ENCODE measurements at places on chromosomes 13 and 19.

- DNase-seq, result no peak
These were observed 40.6 kb downstream of the FBN3 start for GRCh38 chr19:8108560-8109445.

DNA sequence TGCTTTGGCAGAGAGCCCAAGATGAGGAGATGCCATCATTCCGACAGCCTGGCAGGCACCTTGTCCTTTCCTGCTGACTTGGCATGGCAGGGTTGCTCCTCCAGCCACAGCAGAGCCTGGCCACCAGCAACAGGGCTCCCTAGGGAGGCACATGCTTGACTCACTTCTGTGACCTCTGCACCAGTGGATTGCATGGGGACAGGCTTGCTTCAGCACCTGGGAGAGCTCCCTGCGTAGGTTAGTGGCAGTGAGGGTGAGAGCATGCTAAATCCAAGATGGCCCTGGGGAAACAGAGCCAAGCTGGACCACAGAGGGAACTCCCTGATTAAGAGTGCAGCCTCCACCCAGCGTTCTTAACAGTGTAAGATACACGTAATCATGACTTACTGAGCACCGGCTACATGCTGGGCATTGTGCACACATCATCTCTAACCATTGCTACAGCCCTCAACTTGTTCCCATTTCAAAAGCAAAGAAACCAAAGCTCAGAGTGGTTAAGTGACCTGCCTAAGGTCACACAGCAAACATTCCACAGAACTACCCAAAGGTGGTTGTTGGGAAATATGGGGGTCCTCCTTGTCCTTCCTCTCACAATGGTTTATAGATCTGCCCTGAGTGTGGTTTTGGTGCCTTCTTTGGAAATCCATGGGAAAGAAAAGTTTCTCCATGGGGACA, 116.6 kb upstream of the UQCRFS1 start:
- no peak for DNase-seq

DNA sequence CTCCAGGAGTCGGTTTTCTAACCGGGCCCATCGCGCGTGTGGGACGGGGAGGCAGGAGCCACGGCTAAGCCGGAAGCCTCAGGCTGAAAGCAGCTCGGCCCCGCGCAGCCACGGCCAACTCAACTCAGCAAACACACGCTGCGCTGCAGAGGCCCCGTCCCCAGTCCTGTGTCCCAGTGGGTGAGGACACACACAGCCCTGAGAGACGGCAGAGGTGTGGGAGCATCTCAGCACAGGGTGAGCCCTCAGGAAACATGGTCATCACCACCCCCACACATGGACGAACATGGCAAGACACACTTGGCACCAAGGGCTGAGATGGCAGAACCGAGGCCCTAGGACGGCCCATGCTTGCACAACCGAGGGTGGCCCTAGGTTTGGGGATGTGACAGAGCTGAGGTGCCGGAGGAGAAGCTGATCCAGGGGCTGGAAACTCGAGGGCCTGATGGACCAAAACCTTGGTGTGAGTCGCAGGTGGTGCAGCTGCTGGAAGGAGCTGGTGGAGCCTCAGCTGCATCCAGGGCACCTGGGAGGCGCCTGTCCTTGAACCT, 29.0 kb upstream of the C13orf46 start:
- no peak for DNase-seq

DNA sequence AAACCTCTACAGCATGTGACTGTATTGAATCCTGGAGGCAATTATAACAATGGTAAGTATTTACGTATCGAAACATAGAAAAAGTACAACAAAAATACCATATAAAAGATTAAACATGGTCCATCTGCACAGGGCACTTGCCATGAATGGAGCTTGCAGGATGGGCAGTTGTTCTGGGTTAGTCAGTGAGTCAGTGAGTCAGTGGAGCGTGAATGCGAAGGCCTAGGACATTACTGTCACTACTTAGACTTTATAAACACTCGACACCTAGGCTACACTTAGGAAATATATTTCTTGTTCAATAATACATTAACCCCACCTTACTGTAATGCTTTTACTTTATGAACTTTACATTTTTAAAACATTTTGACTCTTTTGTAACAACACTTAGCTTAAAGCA, 35.6 kb upstream of the TMTC4 start:
- DNase-seq, result no peak

DNA sequence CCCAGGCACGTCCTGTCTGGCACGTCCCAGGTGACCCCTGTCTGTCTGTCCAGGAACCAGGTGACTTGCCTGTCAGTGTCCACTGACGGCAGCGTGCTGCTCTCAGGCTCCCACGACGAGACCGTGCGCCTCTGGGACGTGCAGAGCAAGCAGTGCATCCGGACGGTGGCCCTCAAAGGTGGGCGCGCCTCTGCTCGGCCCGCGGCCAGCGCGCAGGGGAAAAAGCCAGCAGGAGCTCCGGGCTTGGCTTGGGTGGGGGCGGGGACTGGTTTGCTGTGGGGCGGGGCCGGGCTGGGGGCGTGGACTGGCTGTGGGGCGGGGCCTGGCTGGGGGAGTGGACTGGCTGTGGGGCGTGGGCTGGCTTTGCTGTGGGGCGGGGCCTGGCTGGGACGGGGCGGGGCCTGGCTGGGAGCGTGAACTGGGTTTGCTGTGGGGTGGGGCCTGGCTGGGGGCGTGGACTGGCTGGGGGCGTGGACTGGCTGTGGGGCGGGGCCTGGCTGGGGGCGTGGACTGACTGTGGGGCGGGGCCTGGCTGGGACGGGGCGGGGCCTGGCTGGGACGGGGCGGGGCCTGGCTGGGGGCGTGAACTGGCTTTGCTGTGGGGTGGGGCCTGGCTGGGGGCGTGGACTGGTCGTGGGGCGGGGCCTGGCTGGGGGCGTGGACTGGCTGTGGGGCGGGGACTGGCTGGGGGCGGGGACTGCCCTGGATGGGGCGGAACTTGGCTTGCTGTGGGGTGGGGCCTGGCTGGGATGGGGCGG, 7.2 kb downstream of the WDR18 start:
- DNase-seq, result peak; percentile 53

- peak; percentile 36 for DNase-seq
These were observed 37.4 kb downstream of the SCGB2B2 start for GRCh38 chr19:34639491-34640085.

DNA sequence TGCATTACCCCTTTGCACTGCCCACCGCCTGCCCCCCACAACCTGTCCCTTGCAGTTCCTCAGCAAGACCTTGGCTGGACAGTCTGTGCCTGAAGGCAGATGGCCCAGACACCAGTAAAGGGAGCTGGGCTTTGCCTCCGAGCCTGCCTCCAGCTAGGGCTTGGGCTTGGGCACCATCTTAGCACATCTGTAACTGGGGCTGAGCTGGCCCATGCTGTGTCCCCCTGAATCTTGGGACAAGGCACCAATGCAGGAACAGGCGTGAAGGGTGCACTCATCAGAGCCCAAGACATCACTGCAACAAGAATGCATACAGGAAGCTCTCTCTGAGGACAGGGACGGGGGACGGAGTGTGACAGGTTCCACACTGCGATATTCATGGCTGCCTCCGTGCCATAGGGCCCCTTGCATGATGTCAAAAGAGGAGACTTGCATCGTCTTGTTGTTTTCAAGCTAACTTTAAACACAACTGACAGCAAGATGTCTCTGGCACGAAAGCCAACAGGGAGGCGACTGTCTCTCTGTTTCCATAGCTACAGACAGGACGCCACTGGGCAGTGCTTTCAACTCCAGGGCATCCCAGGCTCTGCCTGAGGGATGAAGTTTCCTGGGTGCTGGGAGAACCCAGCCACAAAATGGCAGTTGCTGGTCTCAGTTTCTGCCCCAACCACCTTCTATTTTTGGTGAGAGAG, 8.7 kb upstream of the CHST8 start:
- no peak for DNase-seq

DNA sequence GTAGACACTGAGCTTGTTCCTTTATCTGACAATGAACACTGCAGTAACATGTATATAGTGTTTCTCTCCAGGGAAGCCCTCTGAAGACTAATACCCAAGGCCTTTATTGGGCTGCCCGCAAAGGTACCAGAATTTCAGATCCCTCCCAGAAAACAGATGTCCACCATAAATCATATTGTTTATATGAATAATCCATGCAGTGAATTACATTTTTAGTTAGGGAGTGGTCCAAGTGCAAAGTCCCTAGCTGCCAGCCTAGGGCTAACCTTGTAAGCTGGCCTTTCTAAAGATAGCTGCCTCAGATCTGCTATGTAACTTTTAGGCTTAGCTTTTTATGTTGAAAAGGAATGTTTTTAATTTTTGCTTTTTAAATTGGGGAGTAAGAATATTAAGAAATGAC, 44.7 kb downstream of the TDRD3 start:
- DNase-seq, result no peak

DNA sequence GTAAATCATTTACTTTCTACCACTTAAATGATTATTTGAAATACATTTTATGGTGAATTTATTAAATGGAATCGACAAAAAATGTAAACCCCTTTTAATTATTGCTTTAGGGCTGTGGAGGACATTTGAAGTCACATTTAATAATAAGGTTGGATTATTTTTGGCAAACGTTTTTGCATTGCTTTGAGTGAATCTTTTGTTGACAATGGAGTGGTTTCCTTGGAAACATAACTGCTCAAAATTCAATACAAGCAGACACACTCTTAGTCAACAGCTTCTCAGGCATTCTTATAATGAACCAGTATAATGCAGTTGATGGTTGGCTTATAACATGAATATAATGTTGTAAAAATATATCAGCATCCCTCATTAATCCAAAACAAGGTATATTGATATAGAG, 104.7 kb downstream of the DCLK1 start:
- DNase-seq, result no peak

GRCh38 chr19:39501340-39501739, 2.6 kb downstream of the DLL3 start:
- no peak for DNase-seq

DNA sequence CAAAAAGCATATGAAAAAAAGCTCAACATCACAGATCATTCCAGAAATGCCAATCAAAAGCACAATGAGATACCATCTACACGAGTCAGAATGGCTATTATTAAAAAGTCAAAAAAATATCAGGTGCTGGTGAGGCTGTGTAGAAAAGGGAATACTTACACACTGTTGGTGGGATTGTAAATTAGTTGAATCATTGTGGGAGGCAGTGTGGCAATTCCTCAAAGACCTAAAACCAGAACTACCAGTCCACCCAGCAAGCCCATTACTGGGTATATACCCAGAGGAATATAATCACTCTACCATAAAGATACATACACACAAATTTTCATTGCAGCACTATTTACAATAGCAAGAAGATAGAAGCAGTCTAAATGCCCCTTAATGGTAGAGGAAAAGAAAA, 529.9 kb downstream of the SLITRK1 start:
- no peak for DNase-seq

- DNase-seq, result no peak
These were observed 92.0 kb downstream of the KCNRG start for GRCh38 chr13:50107205-50107604.

GRCh38 chr13:99250982-99251825, 7.0 kb downstream of the GPR18 start:
- no peak for DNase-seq

- DNase-seq, result no peak
These were observed 1034.9 kb downstream of the PCDH9 start for GRCh38 chr13:66195238-66195637.

DNA sequence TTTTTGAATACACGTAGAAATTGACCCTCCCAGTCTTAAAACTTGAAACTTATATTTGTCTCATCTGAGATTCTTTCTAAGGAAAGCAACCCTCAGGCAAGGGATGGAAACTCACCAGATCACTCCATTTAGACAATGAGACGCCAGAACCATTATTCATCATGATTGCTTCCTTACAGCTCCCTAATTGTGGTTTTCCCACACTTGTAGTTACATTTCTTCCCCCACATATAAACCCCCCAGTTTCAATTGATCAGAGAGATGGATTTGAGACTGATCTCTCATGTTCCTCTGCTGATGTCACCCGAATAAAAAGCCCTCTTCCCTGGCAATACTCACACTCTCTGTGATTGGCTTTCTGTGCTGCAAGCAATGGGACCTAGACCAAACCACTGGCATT, 197.9 kb upstream of the STARD13 start:
- no peak for DNase-seq

DNA sequence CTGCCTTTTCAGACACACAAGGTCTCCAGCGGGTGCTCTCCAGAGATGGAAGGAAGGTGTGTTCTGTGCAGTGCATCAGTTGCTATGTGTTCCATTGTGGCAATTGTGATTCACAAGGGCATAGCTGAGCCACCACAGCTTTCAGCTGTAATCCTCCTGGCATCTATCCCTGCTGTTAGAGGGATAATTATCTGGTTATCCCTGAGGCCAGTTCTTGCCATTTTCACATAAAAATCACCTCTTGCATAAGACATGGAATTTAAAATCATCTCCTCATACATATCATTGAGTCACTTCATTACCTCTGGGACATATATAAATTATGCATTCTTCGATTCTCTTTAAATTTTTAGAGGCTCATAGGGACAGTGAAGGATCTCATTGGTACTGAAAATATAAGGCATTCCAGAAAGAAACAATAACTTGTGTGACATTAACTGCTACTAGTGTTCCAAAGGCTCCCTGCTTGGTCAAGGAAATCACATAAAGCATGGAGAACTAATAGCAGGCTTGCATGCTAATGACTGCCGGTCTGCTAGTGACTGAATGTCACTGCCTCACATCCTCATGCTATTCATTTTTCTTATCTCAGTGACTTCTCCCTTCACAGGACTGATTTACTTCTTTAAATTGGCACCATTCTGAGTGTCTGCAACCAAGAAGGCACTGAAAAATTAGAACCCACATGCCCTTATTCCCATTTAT, 214.0 kb downstream of the ENOX1 start:
- no peak for DNase-seq

GRCh38 chr13:51064753-51065152, 46.3 kb downstream of the C13orf42 start:
- DNase-seq, result no peak

GRCh38 chr19:51421229-51422052, 4.0 kb upstream of the SIGLEC10 start:
- no peak for DNase-seq

- no peak for DNase-seq
These were observed 482.7 kb downstream of the SLITRK6 start for GRCh38 chr13:85316506-85317025.

- DNase-seq, result no peak
These were observed 24.9 kb upstream of the RNF113B start for GRCh38 chr13:98201984-98202383.

GRCh38 chr19:10510301-10510802, 6.9 kb downstream of the S1PR5 start:
- DNase-seq, result peak; percentile 43

DNA sequence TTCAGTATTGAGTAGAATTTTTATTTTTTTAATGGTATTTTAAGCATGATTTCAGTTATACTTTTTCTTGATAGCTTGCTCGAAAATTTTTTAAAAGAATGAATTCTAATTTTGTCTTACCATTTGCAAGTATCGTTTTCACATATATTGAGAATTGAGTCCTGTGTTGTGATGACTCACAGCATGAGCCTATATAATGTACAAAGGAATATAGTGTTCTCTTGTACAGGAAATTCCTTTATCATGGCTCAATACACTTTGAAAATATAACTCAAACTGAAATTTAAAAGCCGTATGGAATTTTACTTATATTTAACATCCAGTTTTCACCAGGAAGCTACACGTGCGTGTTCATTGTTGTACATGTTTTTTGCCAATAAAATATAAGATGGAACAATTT, 161.1 kb upstream of the TMTC4 start:
- DNase-seq, result no peak

All from stimulated activated naive CD4-positive, alpha-beta T cell treated with Interleukin-2 at 50 U/mL for 16 hours (primary cell).